ENCODE measurements at places on chromosomes 4 and X.

- DNase-seq: no peak
Measured at GRCh38 chrX:153598541-153599191, at the start of gene CCNQ. TSS of gene CCNQ (minus strand) at chrX:153599139. CDS start at chrX:153599073, 66 bp downstream.

DNA sequence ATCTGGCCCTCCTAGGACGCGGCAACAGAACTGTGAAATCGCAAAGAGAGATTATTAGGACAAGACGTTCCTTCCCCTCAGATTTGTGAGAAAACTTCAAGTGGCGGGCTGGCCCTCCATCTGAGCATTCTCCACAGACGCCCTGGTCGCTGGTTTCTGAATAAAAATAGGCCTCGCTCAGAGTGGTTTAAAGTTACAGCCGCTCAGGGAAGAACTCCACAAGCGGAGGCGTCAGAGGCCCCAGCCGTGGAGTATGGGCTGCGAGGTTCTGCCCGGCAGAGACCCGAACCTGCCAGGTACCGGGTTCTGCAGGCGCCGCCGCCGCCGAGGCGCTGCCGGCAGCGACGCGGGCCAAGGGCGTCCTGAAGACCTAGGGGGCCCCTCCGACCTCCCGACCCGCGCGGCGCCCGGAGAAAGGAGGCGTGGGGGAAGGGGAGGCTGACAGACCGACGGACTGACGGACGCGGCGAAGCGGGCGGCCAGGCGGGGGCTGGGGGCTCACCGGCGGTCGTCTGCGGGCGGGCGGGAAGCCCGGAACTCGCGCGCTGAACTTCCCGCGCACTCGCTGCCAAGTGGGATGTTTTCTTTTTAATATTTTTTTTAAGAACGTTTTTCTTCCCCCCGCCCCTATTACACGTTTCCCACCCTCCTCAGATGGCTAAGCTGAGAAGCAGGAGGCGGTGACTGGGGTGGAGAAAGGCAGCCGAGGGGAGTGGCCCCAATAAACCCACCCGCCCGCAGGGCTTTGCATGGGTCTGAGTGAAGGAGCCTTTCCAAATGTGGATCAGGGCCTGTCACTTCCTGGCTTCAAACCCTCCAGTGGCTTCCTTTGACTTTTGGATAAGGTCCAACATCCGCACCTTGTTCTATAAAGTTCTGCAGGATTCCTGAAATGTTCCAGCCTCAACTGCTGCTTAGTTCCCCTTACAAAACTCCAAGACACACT lies at the start of gene PABPC4L:
PABPC4L (minus strand) TSS at position 574 of the 946 bp plus-strand sequence. CDS start 770 bp downstream, outside the sequence.
- DNase-seq: no peak

DNA sequence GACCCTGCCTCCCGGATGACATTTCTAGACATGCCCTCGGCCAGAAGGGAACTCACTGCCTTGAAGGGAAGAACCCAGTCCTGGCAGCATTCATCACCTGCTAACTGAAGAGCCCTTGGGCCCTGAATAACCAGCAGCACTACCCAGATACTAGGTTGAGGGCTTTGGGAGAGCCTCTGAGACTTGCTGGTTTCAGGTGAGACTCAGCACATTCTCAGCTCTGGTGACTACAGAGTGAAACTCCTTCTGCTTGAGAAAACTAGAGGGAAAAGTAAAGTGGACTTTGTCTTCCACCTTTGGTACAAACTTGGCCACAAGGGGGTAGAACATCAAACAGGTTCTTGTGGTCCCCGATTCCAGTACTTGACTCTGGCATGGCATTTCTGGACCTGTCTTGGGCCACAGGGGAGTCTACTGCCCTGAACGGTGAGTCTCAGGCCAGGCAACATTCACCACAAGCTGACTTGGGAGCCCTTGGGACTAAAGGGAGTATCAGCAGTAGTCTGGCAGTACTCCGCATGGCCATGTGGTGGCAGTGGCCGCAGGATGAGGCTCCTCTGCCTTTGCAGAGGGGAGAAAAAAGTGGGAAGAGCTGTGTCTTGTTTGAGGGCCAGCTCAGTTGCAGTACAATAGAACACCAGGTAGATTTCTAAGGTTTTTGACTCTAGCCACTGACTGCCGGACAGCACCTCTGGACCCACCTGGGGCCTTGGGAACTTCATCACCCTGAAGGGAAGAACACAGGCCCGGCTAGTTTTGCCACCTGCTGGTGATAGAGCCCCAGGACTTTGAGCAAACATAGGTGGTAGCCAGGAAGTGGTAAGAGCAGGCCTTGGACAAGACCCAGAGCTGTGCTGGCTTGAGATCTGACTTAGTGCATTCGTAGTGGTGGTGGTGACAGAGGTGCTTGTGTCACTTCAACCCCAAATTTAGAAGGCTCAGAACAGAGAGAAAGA lies 414.8 kb downstream of the OPHN1 start:
- DNase-seq: no peak

- no peak for DNase-seq
Measured at GRCh38 chr4:13137390-13137789, 346.8 kb downstream of the RAB28 start.

DNA sequence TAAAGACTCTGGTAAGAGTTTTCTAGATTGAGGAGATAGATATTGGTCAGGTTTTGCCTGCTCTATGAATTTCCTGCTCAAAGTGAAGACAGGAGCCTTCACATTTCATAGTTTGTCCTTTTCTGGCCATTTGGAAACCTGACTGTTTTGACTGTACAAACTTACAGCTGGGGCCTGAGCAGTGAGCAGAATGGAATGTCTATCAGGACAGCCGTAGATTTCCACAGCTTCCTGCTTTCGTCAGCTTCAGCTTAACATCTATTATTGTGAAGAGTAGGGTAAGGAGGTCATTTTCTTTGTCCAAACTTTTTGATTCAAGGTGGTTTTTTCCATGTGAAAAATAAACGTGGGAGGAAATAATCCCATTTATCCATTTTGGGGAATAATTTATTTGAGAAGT lies 124.3 kb upstream of the DIPK2B start:
- DNase-seq: no peak

GRCh38 chr4:114673306-114673705 lies 74.7 kb downstream of the UGT8 start:
- DNase-seq: no peak

GRCh38 chr4:73831569-73831968 lies 4.9 kb upstream of the CXCL6 start:
- no peak for DNase-seq

- DNase-seq: no peak
Measured at GRCh38 chrX:13716905-13717304, 17.5 kb downstream of the TRAPPC2 start.

DNA sequence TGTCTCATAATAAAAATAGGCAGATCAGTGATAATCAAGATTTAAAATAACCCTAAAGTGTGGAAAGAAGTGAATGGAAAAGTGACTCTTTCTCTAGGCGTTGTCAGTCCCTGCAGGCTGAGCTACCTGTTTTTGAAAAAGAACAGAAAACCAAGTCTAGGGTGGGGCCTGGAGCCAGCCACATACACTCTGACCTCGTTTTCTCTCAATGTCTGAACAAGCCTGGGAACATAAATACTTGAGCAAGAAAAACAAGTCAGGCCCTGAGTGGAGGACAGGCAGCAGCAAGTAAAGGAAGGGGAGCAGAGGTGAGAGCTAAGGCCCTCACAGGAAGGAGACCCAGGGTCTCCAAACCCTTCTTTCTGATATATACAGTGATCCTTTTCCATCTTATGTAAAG lies 91.7 kb upstream of the HPF1 start:
- no peak for DNase-seq

DNA sequence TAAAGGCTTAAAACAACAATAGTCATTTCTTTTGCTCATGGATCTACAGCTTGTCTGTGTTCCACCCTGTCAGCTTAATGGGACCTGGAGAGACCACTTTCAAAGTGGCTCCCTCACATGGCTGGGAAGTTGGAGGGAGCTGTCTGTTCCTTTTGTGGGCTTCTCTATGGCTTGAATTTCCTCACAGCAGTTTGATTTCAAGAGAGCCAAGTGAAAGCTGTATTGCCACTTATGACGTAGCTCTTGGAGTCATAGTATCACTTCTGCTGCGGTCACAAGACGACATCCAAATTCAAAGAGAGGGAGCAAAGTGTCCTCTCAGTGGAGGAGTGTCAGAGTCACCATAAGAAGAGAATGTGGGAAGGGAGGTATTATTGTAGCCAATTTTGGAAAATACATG lies 22.7 kb upstream of the ACSL1 start:
- DNase-seq: no peak

DNA sequence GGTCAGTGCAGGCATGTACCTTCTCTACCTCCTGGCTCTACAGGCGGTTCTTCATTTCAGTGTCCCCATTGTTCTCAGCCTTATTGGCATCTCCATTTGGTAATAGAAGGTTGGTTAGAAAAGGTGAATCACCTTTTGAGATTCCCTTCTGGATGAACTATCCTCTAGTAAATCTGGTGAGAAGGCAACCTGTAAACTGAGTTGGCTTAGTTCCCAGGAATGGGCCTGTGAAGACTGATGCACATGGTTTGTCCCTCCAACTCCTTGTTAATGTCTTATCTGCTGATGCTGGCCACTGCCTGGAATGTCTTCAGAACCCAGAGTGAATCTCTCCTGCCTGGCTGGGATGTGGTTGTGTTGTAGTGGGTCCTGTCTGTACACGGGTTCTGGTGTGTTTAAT lies 143.4 kb upstream of the WDR1 start:
- DNase-seq: no peak

GRCh38 chrX:56797574-56798338 lies 68.7 kb downstream of the NBDY start:
- DNase-seq: no peak

DNA sequence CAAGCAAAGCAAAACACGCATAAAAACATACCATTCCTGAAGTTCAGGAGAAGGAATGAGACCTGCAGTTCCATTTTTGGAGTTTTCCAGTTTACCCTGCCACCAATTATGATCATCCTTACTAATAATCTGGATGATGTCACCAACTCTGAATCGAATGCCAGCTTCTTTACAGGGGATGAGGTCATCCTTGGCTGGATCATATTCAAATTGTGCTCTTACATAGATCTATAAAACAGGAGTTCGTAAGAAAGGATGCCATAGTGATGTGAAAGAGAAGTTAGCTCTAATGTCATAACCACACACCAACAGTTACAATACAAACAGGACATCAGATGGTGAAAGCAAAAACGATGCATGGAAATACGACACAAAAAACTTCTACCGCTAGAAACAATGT lies 106.5 kb downstream of the NYX start:
- DNase-seq: no peak

- DNase-seq: no peak
Measured at GRCh38 chrX:42460706-42461105, 317.3 kb downstream of the PPP1R2C start.

DNA sequence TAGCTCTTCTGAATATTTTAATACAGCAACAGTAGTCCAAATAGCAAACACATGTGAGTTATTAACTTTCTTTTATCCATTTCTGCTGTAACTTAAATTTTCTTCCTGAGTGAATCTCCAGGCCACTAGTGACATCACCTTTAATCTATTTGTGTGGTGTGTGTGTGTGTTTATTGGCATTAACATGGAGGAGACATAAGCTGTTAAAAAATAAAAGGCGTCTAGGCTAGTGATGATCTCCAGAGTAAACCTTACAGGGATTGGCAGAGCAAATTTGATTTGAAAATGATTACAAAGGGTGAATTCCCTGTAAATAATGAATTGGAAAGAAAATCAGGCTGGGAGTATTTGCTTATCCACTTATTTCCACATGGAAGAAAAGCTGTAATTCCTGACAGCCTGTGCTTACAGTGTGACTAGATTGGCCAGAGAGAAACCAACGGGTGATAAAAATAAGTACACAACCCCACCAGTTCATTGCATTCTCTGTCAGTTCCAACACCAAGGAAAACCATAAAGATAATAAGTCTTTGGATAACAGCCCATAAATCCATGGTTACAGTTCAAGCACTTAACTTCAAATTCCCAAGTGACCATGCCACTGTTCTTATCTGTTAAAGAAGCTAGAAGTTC lies 186.1 kb downstream of the ENOX2 start:
- DNase-seq: no peak

GRCh38 chrX:83934220-83934619 lies 73.3 kb downstream of the CYLC1 start:
- DNase-seq: no peak

DNA sequence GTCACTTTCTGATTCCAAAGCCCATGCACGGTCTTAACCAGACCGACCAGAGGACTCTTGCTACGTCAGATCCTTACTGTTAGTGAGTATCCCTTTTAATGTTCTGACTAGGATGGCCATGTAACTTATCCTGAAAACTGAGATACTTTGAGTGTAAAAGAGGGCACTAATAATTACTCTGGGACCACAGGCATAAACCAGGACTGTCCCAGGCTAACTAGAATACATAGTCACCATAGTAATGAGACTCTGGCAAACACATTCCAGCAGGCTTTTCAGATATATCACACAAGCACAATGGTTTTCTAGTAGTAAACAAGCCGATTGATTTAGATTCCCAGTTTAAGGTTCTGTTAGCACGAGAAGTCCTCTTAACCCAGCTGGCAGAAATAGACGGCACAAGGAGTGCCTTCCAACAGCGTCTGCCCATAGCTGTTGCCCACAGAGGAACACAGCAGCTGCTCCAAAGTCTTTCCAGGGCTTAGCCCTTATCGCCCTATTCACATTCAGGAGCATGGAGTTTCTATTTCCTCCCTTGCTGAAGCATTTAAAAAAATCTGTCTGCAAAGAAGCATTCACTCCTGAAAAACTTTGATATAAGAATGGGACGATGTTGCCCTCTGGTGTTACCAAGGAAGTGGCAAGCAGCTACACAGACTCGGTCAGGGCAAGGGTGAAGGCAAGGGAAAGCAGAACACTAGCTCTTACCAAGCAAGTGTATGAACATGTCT lies 92.4 kb downstream of the CXCL13 start:
- DNase-seq: no peak

GRCh38 chr4:166377578-166377977 lies 504.5 kb downstream of the TLL1 start:
- DNase-seq: no peak

GRCh38 chr4:74038425-74039314 lies at the start of gene CXCL3:
TSS of gene CXCL3 (minus strand) at chr4:74038689. CDS start at chr4:74038611, 78 bp downstream.
- DNase-seq: no peak

GRCh38 chrX:123878252-123878721 lies 18.4 kb downstream of the XIAP start:
- DNase-seq: no peak

- no peak for DNase-seq
Measured at GRCh38 chr4:17480210-17480927, 31.5 kb downstream of the QDPR start.

GRCh38 chr4:143099693-143100092 lies 85.0 kb upstream of the USP38 start:
- no peak for DNase-seq

DNA sequence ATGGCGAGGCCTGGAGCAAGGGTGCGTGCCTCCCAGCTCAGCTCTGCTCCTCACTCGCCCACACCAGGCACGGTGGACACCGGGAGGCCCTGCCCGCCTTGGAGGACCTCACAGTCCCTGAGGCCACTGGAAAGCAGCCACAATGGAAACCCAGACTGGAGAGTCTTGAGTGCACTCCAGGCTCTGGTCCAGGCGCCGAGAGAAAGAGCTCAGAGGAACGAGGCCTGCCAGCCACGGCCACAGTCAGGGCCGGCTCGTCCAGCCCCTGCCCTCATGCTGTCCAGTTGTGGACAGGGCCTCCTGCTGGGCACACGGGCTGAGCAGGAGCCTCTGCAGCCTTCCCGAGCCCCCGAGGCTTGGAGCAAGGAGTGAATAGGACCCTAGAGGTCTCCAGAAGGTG lies 53.3 kb upstream of the GRPEL1 start:
- DNase-seq: no peak

Measured in esophagus squamous epithelium (tissue), 5 donors.